CD4-positive, alpha-beta T cell treated with Interferon alpha-2 for 1 hour (primary cell): ENCODE measurements at places on chromosomes 6 and 20.

- peak; percentile 28 for DNase-seq
Measured at GRCh38 chr20:44089987-44090674, 96.9 kb downstream of the JPH2 start.

- peak; percentile 13 for DNase-seq
Measured at GRCh38 chr6:46376562-46377061, 114.6 kb downstream of the RCAN2 start.

- DNase-seq, result peak; percentile 59
Measured at GRCh38 chr6:109458774-109459531, 3.4 kb upstream of the MICAL1 start.

GRCh38 chr6:144797881-144798589 lies 512.9 kb downstream of the UTRN start:
- no peak for DNase-seq

DNA sequence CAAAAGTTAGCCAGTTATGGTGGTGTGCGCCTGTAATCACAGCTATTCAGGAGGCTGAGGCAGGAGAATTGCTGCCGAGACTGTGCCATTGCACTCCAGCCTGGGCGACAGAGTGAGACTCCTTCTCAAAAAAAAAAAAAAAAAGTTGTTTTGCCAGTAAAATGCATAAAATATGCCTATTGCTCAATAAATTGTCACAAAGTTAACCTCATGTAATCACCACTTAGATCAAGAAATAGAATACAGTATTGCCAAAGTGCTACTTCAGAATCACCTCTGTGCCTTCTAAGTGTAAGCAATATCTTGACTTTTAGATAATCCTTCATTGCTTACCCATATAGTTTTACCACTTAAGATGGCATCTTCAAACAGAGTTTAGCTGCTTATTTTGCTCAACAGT lies 80.7 kb downstream of the TRMT11 start:
- no peak for DNase-seq

GRCh38 chr6:19301980-19302379 lies 535.2 kb upstream of the ID4 start:
- DNase-seq, result no peak

DNA sequence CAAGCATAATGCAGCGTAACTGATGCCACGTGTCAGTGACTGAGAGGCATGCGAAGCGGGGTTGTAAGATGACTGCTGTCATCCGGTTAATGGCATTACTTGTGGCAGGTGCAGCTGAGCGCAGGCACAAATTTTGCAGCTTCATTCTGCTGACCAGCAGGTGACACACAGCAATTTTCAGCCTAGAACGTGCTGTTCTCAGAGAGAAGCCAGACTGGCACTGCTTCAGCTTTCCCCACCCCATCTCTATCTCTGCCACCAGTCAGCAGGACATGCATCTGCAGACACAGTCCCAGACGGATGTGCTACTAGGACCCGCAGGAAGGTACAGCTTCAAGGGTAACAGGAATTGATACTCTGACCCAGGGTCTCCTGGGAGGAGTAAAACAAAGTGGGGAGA lies 221.8 kb downstream of the KIF16B start:
- DNase-seq, result no peak

DNA sequence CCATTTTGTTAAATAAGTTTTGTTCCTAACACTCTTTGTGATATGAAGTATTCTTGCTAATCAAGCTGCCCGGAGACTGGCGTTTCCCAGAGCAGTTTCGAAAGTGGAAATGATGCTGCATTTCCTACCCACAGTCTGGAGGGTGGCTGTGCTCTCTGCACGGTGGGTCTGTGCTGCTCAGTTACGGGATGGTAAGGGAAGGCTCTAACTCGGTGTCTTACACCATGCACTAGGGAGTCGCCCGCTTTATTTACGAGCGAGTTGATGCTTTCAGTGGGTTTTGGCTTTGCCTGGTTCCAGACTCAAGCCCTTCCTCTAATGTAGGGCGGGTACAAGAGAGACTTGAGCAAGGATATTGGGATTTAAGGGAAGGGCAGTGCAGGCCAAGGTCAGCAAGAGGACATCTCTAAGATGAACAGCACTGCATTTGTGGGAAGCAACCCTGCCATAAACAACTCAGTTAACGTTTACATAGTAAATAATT lies 180.1 kb upstream of the AKAP12 start:
- DNase-seq, result peak; percentile 14

- no peak for DNase-seq
Measured at GRCh38 chr6:45278367-45278766, 49.8 kb upstream of the RUNX2 start.

GRCh38 chr6:43035495-43036194 lies 14.2 kb downstream of the RRP36 start:
- no peak for DNase-seq

- DNase-seq, result peak; percentile 44
Measured at GRCh38 chr6:147204060-147204785, at the start of gene STXBP5. TSS of gene STXBP5 (plus strand) at chr6:147204417. CDS start at chr6:147204533, 116 bp downstream.

DNA sequence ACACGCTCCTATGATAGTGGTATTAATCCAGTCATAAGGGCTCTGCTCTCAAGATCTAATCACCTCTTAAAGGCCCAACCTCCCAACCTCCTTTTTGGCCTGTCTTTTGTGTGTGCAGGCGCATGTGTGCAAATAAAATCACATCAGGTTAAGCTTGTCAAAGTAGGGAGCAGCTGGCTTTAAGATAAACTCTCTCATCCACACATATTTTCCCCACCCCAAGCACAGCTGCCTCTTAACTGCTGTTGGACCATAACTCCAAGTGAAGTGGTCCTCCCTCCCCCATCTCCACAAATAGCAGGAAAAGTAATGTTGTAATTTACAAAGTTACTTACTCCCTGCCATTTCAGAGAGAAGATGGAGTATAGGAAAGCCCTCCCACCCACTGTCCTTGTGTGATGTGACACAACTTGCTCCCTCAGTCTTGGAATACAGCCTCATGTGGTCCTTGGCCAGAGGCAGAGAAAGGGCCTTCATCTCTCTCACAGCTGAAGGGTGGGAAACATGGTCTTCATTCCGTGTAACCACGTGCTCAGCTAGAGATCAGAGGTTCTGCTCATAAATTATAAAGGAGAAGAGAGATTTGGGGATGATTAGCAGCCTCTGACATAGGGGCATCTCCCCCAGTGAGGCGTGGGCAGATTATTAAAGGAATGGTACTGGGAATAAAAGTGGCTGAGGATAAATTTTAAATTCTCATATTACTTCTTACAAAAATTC lies 74.8 kb upstream of the TPD52L1 start:
- no peak for DNase-seq

DNA sequence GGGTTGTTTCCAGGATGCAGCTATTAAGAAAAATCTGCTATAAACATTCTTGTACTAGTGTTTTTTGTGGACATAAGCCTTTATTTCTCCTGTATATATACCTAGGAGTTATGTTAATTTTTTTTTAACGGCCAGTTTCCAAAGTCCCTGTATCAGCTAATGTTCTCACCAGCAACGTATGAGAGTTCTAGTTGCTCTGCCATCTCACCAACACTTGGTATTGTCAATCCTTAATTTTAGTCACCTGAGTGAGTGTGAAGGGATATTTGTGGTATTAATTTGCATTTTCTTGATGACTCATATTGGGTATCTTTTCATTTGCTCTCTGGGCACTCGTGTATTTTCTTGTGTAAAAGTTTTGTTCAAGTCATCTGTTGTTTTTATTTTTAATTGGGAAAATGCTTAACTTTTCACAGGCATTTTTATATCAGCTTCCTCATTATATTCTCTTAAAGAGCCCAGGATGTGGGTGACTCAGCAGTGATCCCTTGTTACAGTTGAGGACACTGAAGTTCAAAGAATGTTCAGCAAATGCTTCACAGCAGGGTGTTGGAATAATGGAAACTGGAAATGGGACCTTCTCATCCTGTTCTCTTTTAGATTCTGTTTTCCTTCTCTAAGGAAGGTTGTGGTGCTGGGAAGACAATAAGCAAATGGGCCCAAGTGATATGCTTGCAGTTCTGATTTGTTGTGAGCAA lies 211.7 kb upstream of the PRND start:
- no peak for DNase-seq

DNA sequence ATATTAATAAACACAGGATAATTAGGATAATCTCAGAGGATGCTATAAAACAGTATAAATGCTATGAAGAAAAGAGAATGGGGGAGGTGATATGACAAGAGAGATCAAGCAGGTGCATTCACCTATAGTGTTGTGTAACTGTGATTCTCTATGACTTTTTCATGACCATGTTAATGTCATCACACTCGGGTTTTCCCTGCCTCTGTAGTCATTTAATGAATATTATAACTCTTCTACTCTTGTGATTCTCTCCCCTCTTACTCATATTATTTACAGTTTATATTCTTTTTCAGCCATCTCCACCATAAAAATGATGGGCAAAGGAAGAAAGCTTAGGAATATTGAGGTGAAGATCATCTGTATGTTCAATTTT lies 106.9 kb upstream of the SGK1 start:
- no peak for DNase-seq

DNA sequence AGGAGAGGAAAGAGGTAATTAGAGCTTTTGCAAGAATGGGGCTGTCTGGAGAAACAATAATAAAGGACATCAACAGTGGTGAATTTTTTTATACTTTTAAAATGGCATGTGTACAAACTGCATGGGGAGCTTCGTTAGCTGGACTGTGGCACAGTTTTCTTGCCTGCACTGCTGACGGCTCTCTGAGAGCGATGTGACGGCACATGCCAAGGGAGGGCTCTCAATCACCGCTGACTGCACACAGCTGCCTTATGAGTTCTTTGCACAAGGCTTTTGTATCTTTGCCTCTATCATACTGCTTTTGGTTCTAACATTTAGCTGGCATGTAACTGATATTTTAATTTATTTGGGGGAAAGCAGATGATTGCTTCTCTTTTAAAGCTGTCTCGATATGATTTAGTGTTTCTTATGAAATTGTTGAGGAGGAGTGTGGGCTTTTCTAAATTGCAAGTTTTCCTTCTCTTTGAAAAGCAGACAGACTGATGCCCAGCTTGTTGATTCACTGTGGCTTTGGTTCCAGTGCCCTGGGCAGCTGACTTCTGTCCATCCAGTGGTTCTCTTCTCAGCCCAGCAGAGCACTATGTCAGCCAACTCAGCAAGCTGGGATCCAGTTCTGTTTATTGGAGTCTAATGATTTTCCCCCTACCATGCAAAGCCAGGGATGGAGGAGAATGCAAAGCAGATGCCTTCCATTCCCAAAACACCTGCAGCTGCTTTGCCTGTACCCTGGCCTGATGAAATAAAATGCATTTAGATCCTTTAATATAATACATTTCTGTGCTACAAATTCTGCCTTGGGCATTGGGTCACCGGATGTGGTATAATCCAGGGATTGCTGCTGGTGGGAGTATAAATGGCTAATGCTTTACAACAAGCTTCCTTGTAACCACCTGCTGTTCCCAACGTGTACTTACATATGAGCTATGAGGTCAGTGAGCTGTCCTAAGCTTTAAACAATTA lies 323.9 kb downstream of the ZFAND3 start:
- no peak for DNase-seq

DNA sequence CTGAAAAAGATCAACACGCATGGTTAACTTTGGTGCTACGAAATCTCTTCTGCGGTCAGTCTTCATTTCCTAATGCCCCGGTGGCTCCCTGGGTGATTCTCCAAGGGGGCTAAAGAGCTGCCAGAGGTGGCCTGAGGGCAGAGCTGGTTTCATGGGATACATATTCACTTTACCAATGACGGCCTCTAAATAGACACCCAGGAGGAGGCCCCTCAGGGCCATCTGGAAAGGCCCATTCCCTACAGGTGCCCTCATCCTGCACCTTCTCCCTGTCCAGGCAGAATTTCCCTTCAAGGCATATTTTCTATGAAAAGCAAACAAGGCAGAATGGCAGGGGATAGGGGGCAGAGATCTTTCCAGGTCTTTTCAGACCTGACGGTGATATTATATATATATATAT lies 12.5 kb downstream of the BNIP5 start:
- no peak for DNase-seq

DNA sequence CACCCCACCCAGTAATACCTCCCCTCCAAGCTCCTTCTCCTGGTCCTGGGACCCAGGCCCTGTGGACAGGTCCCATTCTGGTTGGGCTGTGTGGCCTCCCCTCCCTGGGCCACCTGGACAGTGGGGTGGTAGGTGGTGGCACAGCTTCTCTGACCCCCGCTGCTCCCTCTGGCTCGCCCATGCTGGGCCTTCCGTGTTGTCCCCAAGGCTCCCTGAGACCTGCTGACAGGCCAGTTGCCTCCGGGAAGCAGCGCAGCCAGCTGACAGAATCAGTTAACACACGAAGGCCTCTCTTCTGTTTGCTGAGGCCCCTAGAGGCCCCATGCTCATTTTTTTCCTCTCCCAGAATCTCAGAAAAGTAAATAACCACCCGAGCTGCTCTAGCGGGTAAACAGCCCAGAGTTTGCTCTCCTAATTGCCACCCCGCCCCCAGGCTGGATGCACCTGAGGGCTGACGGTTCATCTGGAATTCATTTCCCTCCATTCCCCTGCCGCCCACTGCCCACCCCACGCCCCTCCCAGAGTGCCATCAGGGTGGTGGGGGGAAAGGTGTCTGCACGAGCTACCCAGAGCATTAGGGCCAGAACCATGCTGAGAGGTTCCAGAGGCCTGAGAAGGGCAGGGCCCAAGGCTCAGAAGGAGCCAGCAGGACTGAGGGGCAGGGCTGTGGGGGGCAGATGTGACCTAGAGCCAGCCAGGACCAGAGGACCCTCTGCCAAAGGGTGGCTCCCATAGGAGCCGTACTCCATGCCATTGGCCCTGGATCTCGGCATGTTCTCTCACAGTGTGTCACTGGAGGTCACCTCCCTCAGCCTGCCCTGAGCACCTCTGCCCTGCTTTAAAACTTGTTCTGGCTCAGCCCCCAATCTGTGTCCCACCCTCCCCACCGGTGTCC lies 157.5 kb downstream of the GRM4 start:
- DNase-seq, result no peak

- DNase-seq, result no peak
Measured at GRCh38 chr20:60389882-60390281, 431.7 kb downstream of the CDH26 start.

DNA sequence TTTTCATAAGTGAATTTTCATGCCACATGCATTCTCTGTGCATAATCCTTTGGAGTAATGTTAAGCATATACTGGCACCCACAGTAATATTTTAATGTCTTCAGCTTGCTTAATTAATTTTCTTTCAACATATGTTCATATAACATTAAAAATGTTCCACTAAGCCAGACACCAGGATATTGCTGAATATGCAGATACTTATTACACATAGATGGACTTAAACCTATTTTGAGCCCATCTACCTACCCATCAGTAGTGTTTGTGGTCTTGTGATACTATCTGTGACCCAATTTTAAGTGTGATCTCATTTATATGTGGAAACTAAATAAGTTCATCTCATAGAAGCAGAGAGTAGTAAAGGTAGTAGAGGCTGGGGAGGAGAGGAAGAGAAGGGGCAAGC lies 379.5 kb upstream of the JAG1 start:
- no peak for DNase-seq

GRCh38 chr20:50248104-50248641 lies 57.5 kb downstream of the CEBPB start:
- DNase-seq, result no peak

- DNase-seq, result no peak
Measured at GRCh38 chr6:36127462-36128016, 2.8 kb upstream of the MAPK13 start.

DNA sequence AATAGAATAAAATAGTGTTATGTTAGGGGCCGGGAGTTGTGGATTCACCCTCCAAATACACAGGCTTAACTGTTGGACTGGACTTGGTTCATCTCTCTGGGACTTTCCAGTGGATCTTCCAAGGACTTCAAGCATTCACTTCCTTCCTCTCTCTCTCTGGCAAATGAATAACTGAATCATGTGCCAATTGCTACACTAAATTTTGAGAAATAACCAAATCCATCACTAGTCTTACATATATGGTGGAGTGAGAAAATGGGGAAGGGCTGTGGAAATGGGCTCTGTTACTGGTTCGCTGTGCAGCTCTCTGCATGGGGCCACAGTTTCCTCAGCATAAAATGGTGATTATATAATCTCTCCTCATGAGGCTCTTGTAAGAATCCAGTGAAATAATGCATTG lies 6.8 kb upstream of the KIAA1755 start:
- no peak for DNase-seq
